Endothelial cell of umbilical vein (primary cell): ENCODE measurements at places on chromosomes 12 and 14. TPM values are rescaled to one million over a fixed set of nuclear protein-coding genes. Genes with fewer than 3 reads are reported as not detected.

DNA sequence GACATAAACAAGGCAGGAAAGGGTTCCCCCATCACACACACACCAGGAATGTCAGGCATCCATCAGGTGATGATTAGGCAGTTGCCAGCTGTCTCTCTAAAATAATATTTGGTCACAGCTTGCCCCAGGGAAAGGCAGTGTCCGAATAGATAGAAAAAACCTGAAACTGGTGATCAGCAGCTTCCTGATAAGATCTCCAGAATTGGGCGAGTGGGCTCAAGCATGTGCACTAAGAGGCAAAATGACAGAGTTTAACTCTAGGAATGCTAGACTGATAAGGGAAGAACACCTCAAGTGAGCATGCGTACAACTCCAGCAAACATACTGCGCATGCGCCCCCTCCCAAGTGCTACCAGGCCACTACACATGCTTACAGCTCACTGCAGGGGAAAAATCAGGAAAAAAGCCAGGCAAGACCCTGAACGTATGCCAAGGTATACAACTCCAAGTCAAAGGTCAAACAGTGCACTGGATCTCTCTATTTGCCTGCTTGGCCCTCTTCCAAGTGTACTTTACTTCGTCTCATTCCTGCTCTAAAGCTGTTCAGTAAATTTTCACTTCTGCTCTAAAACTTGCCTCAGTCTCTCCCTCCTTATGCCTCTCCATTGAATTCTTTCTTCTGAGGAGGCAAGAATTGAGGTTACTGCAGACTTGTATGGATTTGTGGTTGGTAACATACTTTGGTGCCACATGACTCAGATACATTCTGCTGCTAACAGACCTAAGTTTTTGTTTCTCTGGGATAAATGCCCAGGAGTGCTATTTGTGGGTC, 73.5 kb upstream of the VASH1 start:
- no peak for DNase-seq

DNA sequence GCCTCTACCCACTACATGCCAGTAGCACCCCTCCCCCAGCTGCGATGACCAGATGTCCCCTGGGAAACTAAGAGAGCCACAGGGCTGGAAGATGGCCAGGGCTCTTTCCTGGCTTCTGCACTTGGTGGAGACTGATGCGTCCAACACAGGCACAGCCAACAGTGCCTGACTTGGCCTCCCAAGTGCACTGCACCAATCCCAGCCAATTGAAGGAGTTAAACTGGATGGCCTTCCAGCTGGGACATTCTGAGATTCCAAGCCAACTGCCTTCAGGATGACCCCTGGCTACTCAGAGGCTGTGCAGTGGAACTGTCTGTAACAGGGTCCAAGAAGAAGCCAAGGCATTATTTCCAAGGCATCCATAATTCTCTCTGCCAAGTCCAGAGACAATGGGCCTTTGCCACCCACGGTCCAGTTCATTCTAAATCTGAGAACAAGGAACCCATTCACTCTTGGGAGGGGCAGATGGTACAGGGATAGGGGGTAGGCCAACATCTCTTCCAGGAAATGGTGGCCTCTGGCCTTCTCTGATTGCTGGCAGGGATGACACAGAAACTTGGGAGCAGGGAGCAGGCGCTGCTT, 35.2 kb downstream of the PRIMA1 start:
- no peak for DNase-seq

- DNase-seq: no peak
These were observed 2.6 kb upstream of the PHC1 start for GRCh38 chr12:8911606-8912268.

GRCh38 chr14:60509438-60510253, 700 bp downstream of the SIX6 start:
- DNase-seq: no peak

- no peak for DNase-seq
These were observed 130.8 kb downstream of the EFCAB11 start for GRCh38 chr14:89823743-89824142.

GRCh38 chr14:95486875-95487668, 29.4 kb downstream of the SYNE3 start:
- DNase-seq: no peak

DNA sequence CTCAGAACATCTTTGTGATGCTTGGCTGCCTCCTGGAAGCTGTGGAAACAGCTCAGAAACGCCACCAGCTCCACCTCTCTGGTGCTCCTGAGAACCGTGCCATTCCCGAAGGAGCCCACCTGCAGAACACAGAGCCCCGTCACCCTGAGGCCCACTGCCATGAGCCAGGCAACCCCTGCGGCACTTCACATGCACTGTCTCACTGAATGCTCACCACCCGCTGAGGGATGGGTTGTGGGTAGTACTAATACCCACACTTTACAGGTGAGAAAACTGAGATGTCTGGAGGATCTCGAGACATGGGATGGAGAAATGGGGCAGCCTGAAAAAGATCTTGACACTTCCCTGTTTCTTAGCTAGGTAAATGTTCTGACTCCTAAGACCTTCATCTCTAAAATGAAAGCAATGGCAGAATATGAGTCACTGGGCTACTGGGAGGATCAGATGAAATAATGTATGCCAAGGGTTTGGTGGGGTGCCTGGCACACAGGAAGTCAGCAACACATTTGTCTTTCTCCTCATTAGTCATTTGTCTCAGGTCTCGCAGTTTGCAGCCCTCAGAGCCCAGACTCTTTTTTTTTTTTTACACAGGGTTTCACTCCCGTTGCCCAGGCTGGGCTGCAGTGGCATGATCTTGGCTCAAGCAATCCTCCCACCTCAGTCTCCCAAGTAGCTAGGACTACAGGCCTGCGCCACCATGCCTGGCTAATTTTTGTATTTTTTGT, 5.3 kb downstream of the OASL start:
- DNase-seq: no peak

GRCh38 chr14:93926245-93926872, 785 bp upstream of the FAM181A start:
- no peak for DNase-seq

DNA sequence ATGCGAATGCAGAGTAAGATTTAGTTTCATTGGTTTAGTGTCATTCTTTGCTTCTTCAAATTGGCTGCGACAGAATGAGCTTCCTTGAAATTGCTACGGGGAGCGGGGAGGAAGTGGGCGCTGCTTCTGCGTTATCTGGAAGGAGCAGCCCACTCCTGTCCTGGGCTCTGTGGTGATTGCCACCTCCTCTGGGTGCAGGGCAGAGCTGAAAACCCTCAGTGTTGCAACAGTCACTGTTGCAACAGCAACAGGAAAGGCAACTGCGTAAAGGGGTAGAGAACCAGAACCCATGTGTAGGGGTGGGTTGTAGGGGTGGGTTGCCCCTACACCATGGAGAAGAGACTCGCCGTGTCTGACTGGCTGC, 57.7 kb downstream of the MAX start:
- no peak for DNase-seq

Gene ACOT4
- 0.53 and 0.69 TPM in 2 replicates for total RNA-seq

- DNase-seq: peak; percentile 39
These were observed 1.7 kb downstream of the HECTD1 start for GRCh38 chr14:31205681-31206535.

- no peak for DNase-seq
These were observed 179.6 kb upstream of the RPH3A start for GRCh38 chr12:112611908-112612307.

Gene NRL
- 0.62 and 0.71 TPM in 2 replicates for total RNA-seq

- DNase-seq: no peak
These were observed 22.4 kb downstream of the SLC7A8 start for GRCh38 chr14:23160924-23161522.

Gene VAMP1
- 6.6 and 7.0 TPM in 2 replicates for total RNA-seq

GRCh38 chr12:120892265-120892664, 11.9 kb downstream of the SPPL3 start:
- DNase-seq: peak; percentile 33

DNA sequence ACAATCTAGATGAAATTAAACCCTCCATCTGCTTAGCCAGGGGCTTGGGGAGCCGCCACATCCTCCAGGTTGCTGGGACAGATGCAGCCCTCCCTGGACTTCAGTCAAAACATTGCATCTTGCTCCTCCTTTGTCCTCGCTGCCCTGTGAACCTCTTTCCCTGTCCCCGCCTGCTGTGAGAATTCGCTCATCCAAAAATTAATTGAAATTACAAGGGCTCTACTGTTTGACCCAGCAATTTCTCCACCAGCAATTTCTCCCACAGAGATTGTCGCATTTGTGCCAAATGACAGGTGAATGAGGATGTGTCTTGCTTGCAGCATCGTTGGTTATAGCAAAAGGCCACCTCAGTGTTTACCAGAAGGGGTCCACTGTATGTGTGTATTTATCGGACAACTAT, 5.0 kb upstream of the POP5 start:
- DNase-seq: no peak

GRCh38 chr12:19761463-19761862, 322.2 kb downstream of the AEBP2 start:
- peak; percentile 41 for DNase-seq

DNA sequence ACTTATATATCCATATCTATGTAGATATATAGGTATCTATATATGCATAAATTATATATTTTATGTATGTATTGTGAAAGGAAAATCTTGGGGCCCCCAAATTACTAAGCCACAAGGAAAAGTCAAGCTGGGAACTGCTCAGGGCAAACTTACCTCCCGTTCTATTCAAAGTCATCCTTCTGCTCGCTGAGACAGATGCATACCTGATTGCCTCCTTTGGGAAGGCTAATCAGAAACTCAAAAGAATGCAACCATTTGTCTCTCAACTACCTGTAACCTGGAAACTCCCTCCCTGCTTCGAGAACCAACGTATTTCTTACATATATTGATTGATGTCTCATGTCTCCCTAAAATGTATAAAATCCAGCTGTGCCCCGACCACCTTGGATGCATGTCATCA, 58.8 kb upstream of the C14orf132 start:
- no peak for DNase-seq

GRCh38 chr14:64623554-64624165, 73.9 kb downstream of the PPP1R36 start:
- no peak for DNase-seq

Gene SPIC
- not detected in 2 replicates for total RNA-seq

- DNase-seq: no peak
These were observed 62.6 kb downstream of the SEL1L start for GRCh38 chr14:81471062-81471461.

DNA sequence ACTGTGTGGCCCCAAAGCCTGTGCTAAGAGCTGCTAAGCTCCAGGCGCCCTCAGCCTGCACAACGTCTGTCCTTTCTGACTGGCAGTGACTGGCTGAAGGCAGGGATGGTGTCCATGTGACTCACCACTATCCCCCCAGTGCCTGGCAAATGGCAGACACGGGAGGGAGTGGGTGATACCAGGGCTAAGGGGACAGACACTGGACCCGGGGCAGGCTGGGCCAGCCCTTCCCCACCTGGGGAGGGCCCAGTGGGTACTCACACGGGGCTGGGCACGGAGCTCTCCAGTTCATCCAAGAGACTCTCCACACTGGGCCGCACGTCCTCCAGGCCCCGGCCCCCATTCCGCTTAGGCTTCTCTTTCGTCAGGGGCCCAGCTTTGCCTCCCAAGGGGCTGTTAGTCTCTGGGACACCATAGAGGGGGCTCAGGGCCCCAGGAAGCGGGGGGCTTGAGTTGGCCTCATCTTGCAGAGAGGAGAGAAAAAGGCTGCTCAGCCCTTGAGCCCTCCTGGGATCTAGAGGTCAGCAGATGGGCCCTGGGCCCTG, 21.4 kb upstream of the RPLP0 start:
- no peak for DNase-seq

Gene DTX1
- total RNA-seq: 0.14 and 0.22 TPM in 2 replicates

Gene SLCO1A2
- not detected in 2 replicates for total RNA-seq

Gene ZCRB1
- total RNA-seq: 52.9 and 55.3 TPM in 2 replicates

DNA sequence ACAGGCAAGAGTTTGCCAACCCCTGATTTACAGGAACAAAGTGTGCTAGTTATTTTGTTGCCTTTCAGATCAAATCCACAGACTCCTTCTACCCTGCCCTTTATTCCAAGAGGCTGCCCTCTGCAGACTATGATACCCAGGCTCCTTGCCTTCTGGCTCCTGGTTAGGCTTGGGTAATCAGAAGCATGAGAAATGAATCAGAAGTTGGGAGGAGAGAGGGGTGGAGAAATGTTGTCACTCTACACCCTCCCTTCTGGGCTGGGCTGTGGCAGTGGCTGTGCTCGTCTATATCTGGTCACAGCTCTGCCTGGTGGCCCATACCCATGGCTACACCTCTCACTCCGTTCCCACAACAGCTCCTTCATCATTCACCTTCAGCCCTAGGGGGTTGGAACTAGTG, 204.6 kb upstream of the PLXNC1 start:
- no peak for DNase-seq

- DNase-seq: no peak
These were observed 274.0 kb downstream of the SLC15A4 start for GRCh38 chr12:128549601-128550218.

DNA sequence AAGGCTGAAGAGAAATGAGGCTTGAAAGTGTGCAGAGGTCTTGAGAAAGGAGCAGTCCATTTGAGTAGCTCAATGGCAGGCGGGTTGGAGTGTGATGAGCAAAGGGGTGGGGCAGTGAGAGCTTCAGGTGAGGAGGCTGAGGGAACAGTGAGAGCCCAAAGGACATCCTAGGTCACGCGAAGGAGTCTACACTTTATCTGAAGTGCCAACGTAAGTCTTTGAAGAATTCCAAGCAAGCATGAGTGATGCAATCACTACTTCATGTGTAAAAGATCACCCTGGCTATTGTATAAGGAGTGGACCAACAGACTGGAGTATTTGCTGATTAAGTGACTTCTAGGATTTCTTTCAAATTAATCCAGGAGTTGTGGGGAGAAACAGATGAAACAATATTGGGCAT, 159.9 kb upstream of the HIF1A start:
- no peak for DNase-seq

DNA sequence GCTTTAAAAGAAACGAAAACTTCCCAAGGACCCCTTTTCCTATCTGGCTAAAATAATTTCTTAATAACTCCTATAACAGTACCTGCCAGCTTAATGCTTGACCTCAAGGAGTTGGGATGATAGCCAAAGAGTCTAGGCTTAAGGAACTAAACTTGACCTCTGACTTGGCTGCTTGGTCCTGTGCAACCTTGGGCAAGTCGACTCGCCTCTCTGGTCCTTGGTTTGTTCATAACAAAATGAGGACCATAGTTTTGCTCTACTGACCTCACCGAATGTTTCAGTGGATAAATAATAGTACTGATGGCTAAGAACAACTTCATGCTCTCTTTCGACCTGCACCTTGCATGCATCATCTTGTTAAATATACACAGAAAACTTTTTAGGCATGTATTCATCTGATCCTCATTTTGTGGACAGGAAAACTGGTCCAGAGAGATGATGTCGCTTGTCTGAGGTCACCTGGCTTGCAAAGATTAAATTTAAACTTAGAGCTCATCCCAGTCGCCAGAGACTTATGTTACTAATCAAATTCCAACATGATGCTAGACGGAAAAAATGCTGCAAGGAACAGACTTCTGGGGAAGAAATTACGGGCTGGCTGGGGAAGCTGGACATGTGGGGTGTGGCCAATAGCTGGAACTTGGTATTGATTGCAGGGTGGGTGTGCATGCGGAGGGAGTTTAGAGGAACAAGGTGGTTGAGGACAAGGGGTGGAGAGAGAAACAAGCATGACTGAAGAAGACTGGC, 38.0 kb upstream of the WSCD2 start:
- no peak for DNase-seq
